ENCODE measurements at places on chromosomes 5 and 9.

GRCh38 chr5:10460252-10460906 is 18.7 kb downstream of the ROPN1L start:
- peak; percentile 57 for DNase-seq

DNA sequence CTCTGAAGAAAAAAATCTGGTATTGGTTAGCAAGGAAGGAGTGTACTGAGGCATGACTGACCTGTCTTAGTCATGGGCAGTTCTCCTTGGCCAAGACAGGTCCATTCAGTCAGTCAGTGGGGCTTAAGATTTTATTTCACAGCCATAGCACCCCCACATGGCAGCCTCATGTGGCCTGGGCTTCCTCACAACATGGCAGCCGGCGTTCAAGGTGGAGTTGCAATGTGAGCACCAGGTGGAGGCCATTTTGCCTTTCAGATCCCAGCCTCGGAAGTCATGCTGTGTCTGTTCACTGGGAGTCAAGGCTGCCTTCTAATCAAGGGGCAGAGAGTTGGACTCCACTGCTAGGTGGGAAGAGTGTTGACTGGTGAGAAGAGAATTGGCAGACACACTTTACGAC is 10.3 kb upstream of the CARD19 start:
- no peak for DNase-seq

- peak; percentile 49 for DNase-seq
Observed at GRCh38 chr5:9009931-9010651, 535.8 kb downstream of the SEMA5A start.

DNA sequence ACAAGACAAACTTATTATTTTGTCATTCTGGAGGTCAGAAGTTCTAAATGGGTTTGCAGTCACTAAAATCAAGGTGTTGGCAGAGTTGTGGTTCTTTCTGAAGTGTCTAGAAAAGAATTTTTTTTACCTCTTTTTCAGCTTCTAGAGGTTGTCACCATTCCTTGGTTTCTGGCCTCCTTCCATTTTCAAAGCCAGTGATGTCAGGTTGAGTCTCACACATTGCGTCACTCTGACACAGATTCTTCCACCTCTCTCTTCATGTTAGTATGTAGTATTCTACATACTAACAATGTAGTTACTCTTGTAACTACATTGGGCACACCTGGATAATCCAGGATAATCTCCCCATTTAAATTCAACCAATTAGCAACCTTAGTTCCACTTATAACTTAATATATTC is 290.3 kb downstream of the RFX3 start:
- peak; percentile 25 for DNase-seq

GRCh38 chr9:7366121-7366520 is 433.5 kb downstream of the DMAC1 start:
- DNase-seq, result peak; percentile 5

DNA sequence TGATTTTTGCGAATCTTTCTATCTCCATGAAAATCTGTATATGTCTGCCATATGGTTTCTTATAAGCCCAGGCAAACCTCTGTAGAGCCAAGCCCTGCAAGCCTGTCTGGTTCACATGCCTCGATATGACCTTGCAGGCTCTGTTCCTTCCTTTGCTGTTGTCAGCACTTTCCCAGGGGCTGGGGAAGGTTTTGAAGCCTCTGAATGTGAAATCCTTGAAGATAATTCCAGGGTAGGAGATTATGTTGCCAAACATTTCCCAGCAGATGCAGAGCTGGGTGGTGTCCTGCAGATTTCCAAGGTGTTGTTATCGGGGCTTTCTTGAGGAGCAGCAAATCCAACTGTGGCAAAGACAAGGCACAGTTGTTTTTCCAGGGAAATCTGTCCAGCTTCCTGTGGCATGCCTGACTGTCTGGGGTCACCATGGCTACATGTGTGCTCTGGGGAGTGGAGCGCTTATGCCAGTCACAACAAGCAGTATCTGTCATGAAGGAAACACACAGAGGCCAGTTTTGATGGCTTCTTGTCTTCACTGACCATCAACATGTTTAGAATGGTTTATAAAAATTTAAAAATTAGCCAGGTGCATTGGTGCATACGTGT is 60.7 kb upstream of the RPS23 start:
- DNase-seq, result no peak

- peak; percentile 57 for DNase-seq
Observed at GRCh38 chr9:27033815-27034403, 28.4 kb upstream of the LRRC19 start.
